ENCODE measurements at places on chromosomes 6 and 20.
A peak's percentile ranks its signal among the peaks of the same experiment; 100 is the strongest.

DNA sequence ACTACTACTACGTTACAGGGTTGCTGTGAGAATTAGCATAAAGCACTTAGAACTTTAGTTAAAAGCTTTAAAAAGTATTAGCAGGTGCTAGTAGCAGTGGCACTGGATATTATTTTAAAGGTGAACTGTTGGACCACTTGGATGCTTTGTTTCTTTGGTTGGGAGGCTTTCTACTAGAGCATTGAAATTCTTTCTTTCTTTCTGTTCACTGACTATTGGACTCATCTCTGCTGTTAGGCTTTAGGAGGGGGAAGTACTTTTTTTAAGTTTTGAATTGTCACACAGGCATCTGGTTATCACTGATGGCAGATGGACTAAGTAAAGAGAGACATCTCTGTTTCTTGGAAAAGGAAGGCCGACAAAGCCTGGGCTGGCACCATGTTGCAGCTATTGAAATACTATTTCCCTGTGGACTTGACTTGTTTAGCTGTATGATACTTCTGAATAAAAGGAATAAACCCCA lies 4.8 kb downstream of the TBPL1 start:
- no peak for DNase-seq

- DNase-seq: no peak
Measured at GRCh38 chr20:62628691-62629090, 13.6 kb upstream of the SLCO4A1 start.

DNA sequence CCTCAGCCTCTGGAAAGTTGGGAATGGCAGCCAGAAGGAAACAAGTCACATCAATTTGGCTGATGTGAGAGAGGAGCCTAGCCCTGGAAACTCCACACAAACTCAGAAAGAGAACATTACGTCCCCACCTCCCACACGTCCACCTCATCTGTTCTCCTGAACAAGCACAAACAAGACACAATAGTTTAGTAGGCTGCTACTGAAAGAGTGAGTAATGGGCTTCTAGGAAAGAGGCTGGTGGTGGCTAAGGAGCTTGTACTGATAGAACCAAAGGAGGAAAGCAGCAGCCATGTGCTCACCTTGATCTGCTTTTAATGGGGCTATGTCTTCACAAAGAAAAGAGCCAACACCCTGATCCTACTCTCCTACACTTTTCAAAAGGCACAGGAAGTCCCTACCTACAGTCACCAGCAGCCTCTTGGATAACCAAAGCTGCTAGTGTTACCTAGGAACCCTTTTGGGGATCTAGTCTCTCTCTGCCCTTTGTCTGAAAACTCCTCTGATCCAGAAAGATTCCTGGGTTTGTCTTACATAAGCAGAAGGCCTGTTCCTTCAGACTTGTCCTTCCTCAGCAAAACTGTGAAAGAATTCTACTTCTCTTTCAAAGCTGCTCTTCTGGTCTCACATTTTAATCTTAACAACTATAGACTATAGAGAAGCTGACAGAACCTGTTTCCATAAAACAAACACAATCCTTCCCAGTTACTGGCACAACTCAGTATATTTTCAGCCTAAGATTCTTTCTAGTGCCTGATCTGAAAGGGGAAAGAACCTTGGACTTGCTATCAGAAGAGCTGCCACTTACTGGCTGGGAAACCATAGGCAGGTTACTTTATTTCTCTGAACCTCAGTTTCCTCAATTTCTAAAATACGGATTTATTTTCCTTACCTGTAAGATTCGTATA lies 3.1 kb downstream of the PLAGL2 start:
- no peak for DNase-seq

DNA sequence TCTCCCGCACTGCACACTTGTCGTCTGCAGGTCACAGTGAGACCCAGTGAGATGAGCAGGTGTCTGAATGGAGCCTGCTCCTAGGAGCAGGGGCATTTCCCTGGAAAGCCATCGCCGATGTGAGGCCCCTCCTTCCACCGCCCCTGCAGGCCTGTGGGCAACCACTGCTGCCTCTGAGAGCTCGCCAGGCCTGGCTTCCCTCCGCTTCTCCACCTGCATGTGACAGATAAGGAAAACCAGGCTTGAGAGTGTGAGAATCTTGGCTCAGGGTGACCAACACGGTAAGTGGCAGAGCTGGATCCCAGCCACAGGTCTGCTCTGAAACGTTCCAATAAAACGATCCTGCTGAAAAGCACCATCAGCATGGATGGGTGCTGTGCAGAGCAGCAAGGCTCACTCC lies 332.8 kb downstream of the CDH4 start:
- DNase-seq: no peak

DNA sequence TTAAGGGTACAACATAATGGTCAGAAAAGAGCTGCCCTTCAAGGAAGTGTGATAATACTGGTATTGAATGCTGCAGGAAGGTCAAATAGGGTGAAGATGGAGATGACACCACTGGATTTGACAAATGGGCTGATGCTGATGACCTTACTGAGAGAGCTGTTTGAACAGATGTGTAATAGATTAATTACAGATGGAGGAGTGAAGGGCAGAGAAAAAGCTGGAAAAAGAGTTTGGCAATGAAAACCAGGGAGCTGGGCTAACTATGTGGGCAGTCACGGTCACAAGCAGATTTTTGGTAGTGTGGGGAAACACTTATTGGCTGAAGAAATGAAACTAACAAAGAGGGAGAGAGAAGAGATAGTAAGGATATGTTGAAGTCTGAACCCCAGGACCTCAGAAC lies 83.6 kb upstream of the ENPP5 start:
- no peak for DNase-seq

- DNase-seq: no peak
Measured at GRCh38 chr6:72675396-72675795, 53.5 kb downstream of the KCNQ5 start.

GRCh38 chr20:58215116-58215515 lies 13.3 kb downstream of the ANKRD60 start:
- DNase-seq: no peak

DNA sequence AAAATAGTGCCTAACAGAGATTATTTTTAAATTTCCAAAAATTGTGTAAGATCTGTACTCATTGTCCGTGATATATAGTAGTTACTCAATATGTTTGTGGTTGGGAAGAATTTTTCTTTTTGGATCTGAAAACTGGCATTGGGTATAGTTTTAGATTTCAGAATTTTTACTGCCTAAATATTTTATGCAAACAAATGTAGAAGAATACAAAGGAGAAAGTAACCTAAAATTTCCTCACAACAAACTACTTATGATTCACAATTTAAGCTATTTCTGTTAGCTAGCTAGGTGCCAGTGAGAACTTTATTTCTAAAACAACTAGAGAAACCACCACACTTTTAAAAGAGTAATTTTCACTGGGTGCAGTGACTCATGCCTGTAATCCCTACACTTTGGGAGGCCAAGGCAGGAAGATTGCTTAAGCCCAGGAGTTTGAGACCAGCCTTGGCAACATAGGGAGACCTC lies 38.8 kb downstream of the SESN1 start:
- no peak for DNase-seq

GRCh38 chr20:19212821-19213502 lies 520 bp downstream of the SLC24A3 start:
- DNase-seq: no peak

DNA sequence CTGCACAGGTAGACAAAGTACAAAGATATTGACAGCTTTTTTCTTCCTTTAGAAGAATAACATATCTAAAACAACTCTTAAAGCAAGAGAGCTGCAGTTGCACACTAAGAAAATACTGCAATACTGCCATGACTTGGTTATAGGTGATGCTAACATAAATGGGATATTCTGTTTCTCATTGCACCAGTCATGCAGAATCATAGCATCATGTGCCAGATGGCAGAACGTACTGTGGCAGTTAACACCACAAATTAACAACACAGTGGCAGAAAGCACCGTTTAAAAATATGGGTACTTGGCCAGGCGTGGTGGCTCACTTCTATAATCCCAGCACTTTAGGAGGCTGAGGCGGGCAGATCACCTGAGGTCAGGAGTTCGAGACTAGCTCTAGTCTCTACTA lies 7.4 kb downstream of the ASXL1 start:
- no peak for DNase-seq

- peak; percentile 75 for DNase-seq
Measured at GRCh38 chr6:151847064-151847463, 39.6 kb downstream of the ESR1 start.

- no peak for DNase-seq
Measured at GRCh38 chr6:38118791-38119365, 299.4 kb downstream of the ZFAND3 start.

- no peak for DNase-seq
Measured at GRCh38 chr20:51028616-51029212, 5.8 kb upstream of the KCNG1 start.

- no peak for DNase-seq
Measured at GRCh38 chr20:48336597-48336996, 491.2 kb downstream of the PREX1 start.

DNA sequence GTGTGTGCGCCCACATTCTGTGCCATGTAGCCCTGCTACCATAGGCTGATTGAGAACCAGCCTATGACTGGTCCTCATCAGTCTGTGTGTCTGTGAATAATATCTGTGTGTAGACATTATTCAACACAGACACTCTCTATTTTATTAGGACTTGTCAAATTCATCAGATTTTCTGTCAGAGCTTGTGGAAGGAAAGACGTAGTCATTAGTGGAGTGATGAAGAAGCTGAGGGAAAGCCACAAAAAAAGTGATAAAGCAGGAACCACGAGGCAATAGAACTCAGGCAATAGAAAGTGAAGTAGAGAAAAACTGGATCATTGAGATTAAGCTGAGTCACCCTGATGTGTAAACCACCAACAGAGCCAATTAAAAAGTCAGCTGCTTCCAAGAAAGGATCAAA lies 122.2 kb upstream of the MARCKS start:
- DNase-seq: peak; percentile 29

- no peak for DNase-seq
Measured at GRCh38 chr6:100946711-100947110, 65.6 kb upstream of the ASCC3 start.

- DNase-seq: no peak
Measured at GRCh38 chr6:34332251-34333198, 59.9 kb downstream of the NUDT3 start.

- DNase-seq: no peak
Measured at GRCh38 chr6:12068899-12069557, 56.9 kb downstream of the HIVEP1 start.

- no peak for DNase-seq
Measured at GRCh38 chr20:50675671-50676376, 15.5 kb downstream of the RIPOR3 start.

DNA sequence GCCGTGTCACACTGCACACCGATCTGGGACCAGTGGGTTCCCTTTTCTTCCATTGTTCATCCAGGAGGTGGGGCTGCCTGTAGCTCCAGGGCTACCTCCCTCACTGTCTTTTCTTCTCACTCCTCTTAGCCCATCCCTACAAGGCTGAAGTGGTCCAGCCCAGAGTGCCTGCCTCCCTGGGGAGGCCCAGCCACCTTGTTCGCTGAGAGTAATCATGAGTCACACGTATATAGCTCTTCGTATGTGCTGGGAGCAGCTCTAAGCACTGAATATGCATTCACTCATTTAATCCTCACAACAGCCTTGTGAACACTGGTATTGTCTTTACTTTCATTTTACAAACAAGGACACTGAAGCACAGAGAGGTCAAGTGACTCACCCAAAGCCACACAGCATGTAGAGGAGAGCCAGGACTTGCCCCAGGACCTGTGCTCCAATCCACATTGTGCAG lies 14.7 kb upstream of the CCDC167 start:
- no peak for DNase-seq

- no peak for DNase-seq
Measured at GRCh38 chr6:19083801-19084200, 696.7 kb downstream of the RNF144B start.

- no peak for DNase-seq
Measured at GRCh38 chr6:110646419-110646698, 168.9 kb downstream of the CDK19 start.

- no peak for DNase-seq
Measured at GRCh38 chr6:53643481-53643965, 22.0 kb downstream of the KLHL31 start.

GRCh38 chr20:62215020-62215990 lies 4.8 kb downstream of the HRH3 start:
- DNase-seq: no peak

DNA sequence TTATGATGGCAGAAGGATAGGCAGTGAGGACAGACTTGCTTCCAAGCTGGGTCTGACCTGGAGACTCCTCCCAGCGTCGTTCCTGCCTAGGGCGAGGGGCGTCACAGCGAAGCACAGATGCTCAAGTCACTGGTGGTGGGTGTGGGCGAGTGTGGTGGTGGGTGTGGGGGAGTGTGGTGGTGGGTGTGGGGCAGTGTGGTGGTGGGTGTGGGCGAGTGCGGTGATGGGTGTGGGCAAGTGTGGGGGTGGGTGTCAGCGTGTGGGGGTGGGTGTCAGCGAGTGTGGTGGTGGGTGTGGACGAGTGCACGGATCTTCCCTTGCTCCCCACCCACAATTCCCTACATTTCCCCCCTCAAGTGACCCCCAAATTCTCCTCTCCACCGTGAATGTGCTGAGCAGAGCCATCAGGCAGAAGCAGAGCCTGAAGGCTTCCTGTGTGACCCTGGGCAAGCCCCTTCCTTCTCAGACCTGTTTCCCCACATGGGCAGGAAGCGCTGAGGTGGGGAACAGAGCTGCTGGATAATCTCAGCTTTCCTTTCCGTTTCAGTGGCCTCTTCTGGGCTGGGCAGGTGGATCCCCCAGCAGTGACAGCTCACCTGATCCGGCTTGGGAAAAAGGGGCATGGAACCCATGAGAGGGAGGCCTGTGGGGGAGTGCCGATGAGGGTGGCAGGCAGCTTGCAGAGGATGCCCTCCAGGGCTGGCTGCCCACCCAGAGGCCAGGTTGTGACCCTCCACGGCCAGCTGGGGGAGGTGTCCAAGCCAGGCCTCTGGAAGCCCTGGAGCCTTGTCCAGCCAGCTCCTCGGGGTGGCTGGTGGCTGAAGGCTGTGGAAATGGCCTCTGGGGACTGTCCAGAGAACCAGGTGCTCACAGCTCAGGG lies 42.9 kb downstream of the RSPO4 start:
- no peak for DNase-seq
